ENCODE measurements at places on chromosomes 13 and 19.

DNA sequence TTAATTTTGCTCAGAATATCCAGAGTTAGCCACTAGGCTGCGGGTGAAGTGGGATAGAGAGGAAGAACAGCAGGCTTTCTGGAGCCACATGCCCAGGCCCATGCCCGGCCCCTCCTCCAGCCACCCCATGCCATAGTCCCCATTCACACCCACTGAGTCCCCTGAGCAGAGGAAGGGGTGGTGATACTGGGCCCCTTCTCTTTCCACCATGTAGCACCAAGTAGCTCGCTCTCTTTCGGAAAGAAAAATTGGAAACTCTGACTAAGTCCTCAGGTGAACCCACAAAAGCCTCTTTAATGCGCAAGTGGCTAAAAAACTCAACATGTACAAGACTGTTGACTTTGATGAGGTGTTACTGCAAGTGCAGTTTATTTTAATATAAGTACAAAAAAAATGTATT is 76.7 kb upstream of the GPR183 start:
- no peak for DNase-seq

GRCh38 chr13:34926508-34926907 is 15.6 kb upstream of the NBEA start:
- DNase-seq: no peak

DNA sequence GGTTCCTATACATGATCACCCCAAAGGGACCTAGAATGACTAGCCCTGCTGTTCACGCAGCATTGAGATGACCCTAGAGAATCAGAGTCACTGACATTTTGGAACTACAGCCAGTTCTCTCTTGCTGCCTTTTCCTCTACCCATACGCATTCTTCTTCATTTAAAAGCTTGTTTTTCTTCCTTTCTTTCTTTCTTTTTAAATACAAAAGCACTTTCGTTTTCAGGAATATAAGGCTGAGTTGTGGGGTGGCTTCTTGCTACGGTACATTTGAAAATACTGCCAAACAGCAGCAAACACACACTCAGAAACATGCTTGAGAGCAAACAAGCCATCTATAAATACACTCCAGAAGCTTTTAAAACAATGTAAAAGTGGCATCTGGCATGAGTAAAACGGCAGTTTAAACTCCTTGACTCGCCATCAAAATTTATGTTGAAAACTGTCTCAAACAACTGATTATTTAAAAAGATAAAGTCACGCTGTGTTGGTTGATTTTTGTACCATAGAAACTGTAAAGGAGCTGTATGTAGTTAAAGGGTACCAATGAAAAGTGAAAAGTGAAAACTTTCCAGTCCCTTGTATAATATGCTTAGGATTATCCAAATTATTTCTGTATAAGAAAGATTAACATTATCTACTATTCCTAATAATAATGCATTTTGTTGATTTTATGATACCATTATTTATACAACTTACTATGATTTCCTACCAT is 95.6 kb downstream of the PCDH9 start:
- no peak for DNase-seq

GRCh38 chr19:2455851-2456570 is 748 bp downstream of the LMNB2 start:
- DNase-seq: no peak

DNA sequence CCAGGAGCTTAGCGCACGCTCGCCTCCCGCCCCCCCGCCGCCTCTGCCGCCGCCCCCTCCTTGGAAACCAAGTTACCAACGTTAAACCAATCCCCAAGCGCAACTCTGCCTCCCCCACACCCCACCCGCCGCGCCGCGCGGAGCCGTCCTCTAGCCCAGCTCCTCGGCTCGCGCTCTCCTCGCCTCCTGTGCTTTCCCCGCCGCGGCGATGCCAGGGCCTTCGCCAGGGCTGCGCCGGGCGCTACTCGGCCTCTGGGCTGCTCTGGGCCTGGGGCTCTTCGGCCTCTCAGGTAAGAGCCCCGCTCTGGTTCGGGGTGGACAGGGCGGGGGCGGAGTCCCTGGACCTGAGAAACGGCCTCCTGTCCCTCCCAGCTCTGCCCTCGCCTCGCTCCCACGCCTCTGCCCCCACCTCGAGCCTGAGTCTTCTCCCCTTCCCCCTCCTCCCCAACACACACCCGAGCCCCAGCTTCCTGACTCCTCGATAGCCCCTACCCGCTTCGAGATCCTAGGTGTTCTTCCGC is at the start of gene ICAM5:
Gene ICAM5, plus strand, starts transcription at position 117 of the 521 bp plus-strand sequence. Its CDS starts 92 bp downstream, at position 209.
- DNase-seq: no peak

DNA sequence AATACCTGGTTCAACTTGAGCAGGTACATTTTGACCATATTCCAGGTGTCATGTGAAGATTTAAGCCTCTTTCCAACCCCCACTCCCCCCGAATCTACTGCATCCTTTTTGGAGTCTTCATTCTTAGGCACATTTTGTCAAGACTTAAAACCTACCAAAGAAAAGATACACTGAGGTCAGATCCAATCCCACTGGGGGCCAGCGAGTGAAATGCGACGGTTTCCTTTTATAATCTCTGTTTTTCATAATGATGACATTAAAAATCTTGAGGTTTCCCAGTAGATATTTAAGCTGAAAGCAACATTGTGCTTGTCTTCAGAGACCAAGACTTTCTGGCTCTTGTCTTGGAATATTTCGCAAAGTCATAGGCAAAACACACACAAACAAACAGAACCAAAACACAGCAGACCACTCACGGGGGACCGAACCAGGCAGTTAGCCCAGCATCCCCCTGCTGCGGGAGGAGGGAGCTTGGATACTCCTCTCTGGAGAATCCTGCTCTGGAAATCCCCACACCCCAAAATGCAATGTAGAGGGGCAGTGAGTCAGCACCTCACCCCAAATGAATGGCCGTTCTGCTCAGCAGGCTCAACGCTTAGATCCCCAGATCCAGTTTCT is 506 bp upstream of the GAS6 start:
- DNase-seq: no peak

- no peak for DNase-seq
These were observed 7.6 kb downstream of the CAPN12 start for GRCh38 chr19:38736413-38737280.

DNA sequence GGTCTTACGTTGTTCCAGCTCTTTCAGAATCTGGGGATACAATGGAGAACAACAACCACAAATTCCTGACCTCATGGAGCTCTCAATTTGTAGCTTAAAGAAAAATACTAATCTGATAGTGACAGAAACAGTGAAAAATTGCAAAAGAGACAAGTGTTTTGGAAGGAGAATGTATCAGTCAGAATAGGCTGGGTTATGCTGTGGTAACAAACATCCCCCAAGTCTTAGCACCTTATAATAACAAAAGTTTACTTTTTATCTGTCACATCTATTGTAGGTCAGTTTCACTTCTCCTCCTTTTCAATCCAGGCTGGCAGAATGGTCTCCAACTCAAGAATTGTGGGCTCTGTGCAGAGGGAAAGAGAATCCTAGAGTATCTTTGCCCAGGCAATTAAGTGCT is 9.5 kb downstream of the FAM187B start:
- DNase-seq: no peak

DNA sequence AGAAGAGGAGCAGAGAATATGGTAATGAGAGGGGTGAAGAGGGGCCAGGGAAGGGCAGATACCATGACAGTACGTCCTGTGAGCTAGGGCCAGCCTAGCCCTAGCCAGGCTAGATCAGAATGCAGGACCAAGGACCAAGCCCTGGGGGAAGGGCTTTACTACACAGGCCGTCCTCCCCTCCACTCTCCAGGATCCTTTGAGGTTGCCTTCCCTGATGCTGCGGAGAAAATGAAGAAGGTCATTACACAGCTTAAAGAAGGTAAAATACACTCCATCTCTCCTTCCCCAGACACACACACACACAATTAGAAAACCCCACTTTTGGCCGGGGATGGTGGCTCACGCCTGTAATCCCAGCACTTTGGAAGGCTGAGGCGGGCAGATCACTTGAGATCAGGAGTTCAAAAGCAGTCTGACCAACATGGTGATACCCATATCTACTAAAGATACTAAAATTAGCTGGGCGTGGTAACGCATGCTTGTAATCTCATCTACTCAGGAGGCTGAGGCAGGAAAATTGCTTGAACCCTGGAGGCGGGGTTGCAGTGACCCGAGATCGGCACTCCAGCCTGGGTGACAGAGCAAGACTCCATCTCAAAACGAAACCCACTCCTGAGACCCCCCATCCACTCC is 8.5 kb downstream of the SPACA6 start:
- DNase-seq: no peak

DNA sequence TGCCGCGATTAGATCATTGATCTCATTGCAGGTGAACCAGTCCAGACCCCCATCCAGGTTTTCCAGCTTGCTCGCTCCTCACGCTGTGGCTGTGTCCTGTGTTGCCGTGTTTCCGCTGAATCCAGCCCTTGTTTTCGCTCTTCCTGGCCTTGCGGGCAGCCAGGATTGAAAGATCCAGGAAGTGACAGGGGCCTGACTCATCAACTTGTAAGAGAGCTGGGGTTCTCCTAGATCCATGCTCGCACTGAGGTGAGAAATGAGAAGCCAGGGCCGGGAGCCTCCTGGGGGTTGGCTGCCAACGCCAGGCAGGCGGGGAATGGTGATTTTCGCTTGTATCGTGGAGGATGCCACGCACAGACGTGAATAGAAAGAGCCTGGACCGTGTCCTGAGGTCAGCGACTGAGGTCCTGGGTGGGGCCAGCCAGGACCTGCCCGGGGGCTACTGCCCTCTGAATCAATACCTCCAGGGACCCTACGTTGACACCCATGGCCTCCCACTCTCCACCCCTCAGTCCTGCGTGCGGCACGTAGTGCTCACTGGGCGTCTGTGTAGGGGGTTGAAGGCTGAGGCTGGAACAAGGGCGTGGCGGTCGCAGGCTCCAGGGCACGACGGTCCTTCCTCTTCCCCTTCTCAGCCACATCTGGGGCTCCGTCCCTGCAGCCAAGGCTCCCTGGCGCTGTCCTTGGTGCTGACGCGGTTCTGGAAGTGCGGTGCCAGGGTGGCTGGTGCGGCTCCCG is 7.3 kb upstream of the PTPRH start:
- DNase-seq: peak; percentile 75

GRCh38 chr19:14957464-14957863 is 16.2 kb downstream of the OR7C2 start:
- DNase-seq: no peak

GRCh38 chr19:12676384-12676792 is 5.3 kb downstream of the DHPS start:
- peak; percentile 63 for DNase-seq

GRCh38 chr19:28889941-28890670 is 322.8 kb downstream of the UQCRFS1 start:
- DNase-seq: no peak

DNA sequence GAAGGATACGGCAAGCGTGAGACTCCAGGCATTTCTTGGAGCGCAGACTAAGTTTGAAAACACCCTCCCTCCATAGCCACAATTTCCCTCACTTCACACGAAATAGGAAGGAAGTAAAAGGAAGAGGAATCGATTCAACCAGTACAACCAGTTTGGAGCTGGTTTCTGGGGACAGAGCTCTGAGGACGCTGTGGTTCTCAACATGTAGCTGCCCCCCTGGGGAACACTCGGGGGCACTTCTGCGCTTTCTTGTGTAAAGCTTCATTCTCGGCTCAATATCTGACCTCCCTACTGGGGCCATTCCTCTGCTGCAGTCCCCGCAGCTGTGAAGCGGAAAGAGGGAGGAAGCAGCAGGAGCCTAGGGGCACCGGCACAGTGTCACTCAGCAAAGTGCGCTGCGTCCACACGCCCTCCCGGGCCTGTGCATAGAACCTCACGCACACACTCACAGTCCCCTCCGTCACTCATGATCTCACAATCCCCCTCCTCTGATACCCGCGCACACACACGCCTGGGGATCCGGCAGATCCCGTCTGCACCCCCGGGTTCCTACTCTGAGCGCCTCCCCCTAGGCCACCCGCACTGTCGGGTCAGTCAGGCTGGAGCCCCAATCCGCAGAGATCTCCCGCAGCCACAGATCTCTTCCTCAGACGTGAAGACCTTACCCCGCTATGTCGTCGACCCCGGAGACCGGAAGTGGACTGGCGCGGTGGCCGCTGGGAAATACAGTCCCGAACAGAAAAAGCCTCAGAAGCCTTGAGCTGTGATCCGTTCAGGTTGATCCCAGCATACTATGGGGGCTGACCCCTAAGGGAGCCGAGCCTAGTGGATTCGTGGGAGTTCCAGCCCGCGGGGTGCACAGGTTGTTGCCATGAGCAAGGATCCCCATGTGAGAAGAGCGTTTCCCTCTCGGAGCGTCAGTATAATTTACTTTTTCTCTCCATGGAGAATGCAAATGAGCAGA is at the start of gene ZNF780A:
Gene ZNF780A, minus strand, starts transcription at position 703 of the 964 bp plus-strand sequence. CDS start 6,190 bp downstream, outside the sequence.
- DNase-seq: peak; percentile 72

DNA sequence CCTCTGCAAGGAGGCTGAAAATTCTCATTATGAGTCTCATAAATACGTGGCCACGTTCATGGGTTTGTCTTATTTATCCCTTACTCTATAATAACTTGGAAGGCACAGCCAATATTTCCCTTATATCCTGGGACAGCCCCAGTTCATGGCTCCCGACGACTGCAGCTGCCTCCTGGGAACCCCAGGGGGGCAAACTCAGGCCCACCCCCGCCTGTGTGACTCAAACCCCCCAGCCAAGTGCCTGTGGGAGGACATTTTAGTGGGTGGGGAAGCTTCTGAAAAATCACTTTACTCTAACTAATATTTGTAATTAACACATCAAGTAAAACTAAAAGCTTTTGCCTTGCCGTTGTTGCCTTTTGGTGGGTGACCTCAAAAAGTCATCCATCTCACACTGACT is 14.3 kb downstream of the RASA3 start:
- DNase-seq: no peak

DNA sequence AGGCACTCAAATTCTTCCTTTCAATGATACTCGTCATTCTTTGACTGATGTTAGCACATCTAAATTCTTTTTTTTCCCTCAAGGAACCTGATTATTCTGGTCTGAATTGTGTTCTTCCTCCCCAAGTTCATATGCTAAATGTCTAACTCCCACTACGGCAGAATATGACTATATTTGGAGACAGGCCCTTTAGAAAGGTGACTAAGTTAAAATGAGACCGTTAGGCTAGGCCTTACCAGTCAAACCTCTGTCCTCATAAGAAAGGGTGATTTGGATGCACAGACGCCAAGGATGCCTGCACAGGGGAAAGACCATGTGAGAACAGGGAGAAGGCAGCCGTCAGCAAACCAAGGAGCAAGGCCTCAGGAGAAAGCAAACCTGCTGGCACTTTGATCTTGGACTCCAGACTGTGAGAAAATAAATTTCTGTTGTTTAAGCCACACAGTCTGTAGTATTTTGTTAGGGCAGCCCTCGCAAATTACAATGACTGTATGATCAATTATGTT is 13.1 kb upstream of the FOXO1 start:
- DNase-seq: no peak

Measured in renal cortex interstitium (tissue), 15 donors.